Chondrocyte (in vitro differentiated cells): ENCODE measurements at places on chromosomes 16 and 17. TPM values are rescaled to one million over a fixed set of nuclear protein-coding genes. Genes with fewer than 3 reads are reported as not detected.

DNA sequence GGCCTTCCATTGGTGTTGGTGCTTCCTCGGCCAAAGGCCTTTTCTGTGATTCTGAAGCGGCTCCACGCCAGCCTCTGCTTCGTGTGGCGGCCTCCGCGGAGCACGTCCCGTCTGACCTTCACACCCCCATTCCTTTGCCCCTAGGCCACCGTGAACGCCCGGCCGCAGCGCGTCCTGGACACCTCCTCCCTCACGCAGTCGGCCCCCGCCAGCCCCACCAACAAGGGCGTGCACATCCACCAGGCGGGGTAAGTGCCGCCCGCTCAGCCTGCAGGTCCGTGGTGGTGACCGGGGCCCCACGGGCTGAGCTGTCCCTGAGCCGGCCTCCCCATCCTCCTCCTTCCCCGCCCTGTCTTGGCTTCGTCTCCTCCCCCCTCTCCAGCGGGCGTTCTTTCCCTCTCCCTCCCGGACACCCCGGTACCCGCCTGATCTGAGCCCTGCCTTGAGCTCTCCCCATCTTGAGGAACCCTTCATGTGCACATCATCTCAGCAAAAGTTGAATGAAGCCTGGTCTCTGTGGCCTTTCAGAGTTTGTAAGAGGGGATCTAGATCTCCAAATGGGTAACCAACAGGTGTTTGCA is 69.0 kb upstream of the CHMP6 start:
- H3K27ac ChIP-seq, result peak overlapping the region; percentile 65
- no peak overlapping the region for H3K4me3 ChIP-seq
- peaks cover 6% of the 10 kb centered on the region for H3K36me3 ChIP-seq
- H3K4me1 ChIP-seq, result peaks cover 54% of the 10 kb centered on the region
- H3K27me3 ChIP-seq, result no peaks in the 10 kb centered on the region
- peak; percentile 93 for DNase-seq

DNA sequence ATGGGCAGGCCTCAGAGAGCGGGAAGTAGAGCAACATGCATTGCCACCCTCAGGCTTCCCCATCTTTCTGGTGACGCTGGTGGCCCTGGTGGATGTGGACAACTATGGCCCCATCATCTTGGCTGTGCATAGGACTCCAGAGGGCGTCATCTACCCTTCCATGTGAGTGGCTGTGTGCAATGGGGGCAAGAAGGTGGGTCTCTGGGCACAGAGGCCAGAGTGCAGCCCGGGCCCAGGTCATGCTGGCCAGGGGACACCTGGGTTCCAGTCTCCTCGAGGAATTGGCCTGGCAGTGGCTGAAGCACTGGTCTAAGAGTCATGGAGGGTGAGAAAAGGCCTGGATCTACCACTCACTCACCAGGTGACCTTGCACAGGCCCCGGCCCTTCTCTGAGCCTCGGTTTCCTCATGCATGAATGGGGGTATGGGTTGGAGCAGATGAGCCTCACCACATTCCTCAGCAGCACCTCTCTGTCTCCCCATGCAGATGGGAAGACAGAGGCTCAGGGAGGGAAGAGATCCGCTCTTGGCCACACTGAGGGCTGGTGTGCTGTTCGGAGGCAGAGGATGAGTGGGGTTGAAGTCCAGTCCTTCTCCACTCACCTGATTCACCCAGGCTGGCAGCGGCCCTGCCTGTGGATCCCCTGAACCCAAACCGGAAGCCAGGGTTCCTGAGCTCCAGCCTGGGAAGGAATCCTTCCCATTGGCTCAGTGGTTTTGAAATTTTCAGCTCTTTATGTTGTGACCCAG is 7.2 kb upstream of the ADGRG3 start:
- H3K4me1 ChIP-seq, result no peaks in the 10 kb centered on the region
- H3K36me3 ChIP-seq, result peaks cover 15% of the 10 kb centered on the region
- no peaks in the 10 kb centered on the region for H3K27me3 ChIP-seq
- H3K27ac ChIP-seq, result no peak overlapping the region

- H3K27me3 ChIP-seq, result peaks cover 9% of the 10 kb centered on the region
- no peak overlapping the region for H3K27ac ChIP-seq
- no peak for DNase-seq
- H3K36me3 ChIP-seq, result no peaks in the 10 kb centered on the region
- H3K4me3 ChIP-seq, result no peak overlapping the region
- H3K4me1 ChIP-seq, result no peaks in the 10 kb centered on the region
Measured at GRCh38 chr16:10847176-10847575, 28.6 kb upstream of the TVP23A start.

- no peak overlapping the region for H3K4me3 ChIP-seq
- DNase-seq, result no peak
- no peak overlapping the region for H3K27ac ChIP-seq
- peaks cover 8% of the 10 kb centered on the region for H3K36me3 ChIP-seq
Measured at GRCh38 chr17:42873315-42873714, 22.3 kb downstream of the AOC3 start.

DNA sequence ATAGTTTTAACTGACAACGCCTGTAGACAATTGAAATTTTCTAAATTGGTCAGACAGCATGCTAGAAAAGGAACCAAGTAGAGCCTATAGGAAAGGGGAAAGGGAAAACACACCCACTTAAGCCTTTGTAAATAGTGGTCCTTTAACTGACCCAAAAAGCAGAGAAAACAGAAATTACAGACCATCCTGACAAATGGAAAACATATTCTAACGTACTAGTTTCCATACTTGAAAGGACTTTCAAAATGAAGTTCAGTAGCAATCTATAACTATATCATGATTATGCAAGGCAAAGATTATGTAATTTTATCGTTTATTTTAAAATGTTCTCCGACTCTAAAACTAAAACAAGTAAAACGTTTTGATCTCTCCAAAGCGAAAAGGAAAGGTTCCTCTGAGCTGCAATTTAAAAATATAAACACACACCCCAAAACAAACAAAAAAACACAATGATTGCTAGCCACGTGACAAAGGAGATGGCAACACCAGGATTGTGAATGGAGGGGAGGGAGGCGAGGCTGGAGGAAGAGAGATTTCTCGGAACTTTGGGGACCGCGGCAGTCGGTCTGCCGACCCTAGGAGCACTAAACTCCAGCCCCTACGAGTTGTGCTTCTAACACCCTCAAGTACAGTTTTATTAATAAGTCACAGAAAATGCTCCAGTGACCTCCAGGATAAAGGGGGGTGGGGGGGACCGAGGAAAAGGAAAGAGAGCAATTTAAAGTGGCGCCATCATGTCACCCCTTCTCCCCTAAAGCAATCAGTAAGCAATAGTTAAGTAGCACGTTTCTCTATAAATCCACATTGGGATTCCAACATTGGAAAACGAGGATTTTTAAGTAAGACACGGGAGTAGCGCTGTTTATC is 1.7 kb downstream of the KANSL1 start:
- DNase-seq, result no peak
- H3K36me3 ChIP-seq, result no peaks in the 10 kb centered on the region
- H3K4me1 ChIP-seq, result peaks cover 61% of the 10 kb centered on the region

Gene KRT9
- total RNA-seq, result not detected in 3 replicates

GRCh38 chr17:143785-144281 is 6.5 kb downstream of the SCGB1C2 start:
- H3K4me3 ChIP-seq, result no peak overlapping the region
- H3K4me1 ChIP-seq, result peaks cover 2% of the 10 kb centered on the region
- peak; percentile 80 for DNase-seq
- H3K36me3 ChIP-seq, result no peaks in the 10 kb centered on the region

DNA sequence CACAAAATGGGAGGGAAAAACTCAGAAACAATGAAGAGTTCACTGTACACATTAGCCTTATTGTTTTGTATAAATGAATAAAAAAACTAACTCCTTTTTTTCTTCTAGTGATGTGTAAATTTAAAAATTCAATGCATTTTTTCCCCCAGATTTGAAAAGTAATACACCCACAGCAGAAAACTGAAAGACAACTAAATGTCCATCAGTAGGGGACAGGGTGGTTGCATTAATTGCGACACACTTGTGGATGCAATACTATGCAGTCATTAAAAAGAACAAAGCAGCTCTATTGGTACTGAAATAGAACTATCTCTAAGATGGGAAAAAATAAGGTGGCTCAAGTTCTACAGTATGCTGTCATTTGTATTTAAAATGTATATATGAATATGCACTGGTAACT is 13.7 kb upstream of the WIPI1 start:
- peaks cover 44% of the 10 kb centered on the region for H3K4me1 ChIP-seq
- no peaks in the 10 kb centered on the region for H3K36me3 ChIP-seq
- DNase-seq, result no peak
- no peaks in the 10 kb centered on the region for H3K27me3 ChIP-seq
- H3K4me3 ChIP-seq, result no peak overlapping the region

DNA sequence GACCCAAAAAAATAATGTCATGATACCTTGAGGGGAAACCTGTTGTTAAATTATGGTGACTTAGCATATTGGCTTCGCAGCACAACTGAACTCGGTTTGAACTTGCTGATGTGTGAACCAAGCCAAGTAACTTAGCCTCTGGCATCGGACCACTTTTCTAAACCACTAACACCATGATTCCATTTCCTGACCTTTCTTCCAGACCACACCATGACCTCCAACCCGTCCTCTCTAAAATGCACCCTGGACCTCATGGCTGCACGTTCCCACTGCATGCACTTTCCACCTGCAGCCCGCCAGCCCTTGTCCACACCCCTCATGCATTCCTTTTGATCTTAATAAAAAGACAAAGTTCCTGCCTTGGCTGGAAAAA is 29.3 kb downstream of the DYNLRB2 start:
- no peak overlapping the region for H3K27ac ChIP-seq
- no peaks in the 10 kb centered on the region for H3K4me1 ChIP-seq
- H3K27me3 ChIP-seq, result no peaks in the 10 kb centered on the region
- no peak for DNase-seq
- peaks cover 1% of the 10 kb centered on the region for H3K36me3 ChIP-seq

DNA sequence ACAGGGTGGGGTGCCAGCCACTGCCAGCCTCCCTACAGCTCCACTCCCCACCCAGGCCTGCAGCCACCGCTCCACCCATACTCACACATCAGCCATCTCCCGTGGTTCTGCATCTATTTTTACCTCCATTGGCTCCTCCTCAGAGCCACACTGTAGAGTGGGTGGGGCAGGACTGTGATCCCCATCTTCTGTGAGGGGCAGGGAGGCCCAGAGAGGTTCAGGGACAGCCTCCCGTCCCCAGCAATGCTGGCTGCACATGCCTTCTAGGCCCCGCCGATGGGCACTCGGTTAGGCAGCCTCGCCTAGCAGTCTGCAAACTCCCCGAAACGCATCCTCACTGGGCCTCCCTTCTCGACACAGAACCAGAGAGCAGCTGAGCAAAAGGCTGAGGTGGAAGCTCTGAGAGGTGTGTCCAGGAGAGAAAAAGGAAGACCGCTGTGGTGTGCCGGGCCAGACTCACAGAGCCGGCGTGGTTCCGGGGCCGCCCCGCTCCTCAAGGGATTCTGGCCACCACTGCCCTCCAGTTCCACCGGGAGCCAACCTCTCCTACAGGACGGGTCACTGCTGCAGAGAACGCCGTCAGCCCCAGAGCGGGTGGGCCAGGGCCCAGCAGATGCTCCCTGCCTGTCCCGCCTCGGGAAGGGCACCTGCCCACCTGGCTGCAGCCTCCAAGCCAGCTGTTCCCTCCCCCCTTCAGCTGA is 71.9 kb downstream of the ABR start:
- no peaks in the 10 kb centered on the region for H3K27me3 ChIP-seq
- H3K36me3 ChIP-seq, result no peaks in the 10 kb centered on the region
- H3K4me1 ChIP-seq, result peaks cover 59% of the 10 kb centered on the region

- H3K4me1 ChIP-seq, result peaks cover 63% of the 10 kb centered on the region
- H3K4me3 ChIP-seq, result peak overlapping the region; percentile 69
- no peaks in the 10 kb centered on the region for H3K27me3 ChIP-seq
Measured at GRCh38 chr16:76535-77272, 1.3 kb upstream of the MPG start.

Gene PDIA2
- 0.89 to 1.6 TPM (median 1.5 TPM) in 3 replicates for total RNA-seq

Gene SRL
- not detected in 3 replicates for total RNA-seq

GRCh38 chr16:66028510-66029216 is 337.8 kb upstream of the CDH5 start:
- H3K4me3 ChIP-seq, result no peak overlapping the region
- no peaks in the 10 kb centered on the region for H3K27me3 ChIP-seq
- peaks cover 25% of the 10 kb centered on the region for H3K4me1 ChIP-seq
- peaks cover 5% of the 10 kb centered on the region for H3K36me3 ChIP-seq
- no peak for DNase-seq

DNA sequence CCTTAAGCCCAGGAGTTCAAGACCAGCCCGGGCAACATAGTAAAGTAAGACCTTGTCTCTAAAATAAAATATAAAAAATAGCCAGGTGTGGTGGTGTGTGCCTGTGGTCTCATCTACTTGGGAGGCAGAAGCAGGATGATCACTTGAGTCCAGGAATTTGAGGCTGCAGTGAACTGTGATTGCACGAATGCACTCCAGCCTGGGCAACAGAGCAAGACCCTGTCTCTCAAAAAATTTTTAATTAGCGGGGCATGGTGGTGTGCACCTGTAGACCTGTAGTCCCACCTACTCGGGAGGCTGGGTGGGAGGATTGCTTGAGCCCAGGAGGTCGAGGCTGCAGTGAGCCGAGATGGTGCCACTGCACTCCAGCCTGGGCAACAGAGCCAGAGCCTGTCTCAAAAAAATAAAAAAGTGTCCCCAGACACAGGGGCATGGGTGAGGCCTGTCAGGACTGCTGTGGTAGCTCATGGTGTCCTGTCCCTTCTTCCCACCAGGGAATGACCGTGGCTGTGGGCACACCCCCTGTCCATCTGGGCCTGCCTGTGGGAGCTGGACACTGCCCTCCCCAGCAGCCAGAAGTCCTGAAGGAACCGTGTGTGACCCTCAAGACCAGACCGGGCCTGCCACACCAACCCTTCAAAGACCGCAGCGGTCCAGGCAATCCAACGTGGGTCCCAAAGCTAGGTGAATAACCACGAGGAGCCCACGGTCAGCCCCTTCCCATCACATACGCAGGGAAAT is 30.8 kb upstream of the GAA start:
- peaks cover 23% of the 10 kb centered on the region for H3K4me1 ChIP-seq
- DNase-seq, result no peak
- no peak overlapping the region for H3K27ac ChIP-seq
- no peak overlapping the region for H3K4me3 ChIP-seq

DNA sequence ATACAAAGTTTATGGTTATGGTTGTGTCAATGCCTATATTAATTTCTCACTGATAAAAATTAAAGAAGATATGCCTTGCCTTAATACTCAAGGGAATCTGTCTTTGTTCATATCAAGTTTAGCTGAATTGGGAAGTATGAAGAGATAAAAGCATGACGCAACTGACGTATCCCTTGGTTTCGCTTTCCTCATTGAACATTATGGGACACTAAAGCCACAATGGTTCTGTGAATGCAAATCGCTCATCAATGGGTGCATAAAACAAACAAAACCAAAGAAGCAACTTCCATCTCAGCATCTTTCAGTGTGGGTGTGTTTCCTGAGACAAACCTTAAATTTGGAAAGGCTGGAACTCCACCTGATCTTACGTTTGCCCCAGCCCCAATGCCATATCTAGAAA is 108.2 kb downstream of the NPIPB5 start:
- peaks cover 13% of the 10 kb centered on the region for H3K27me3 ChIP-seq
- no peaks in the 10 kb centered on the region for H3K4me1 ChIP-seq
- H3K27ac ChIP-seq, result no peak overlapping the region
- H3K4me3 ChIP-seq, result no peak overlapping the region

Gene CDRT15
- total RNA-seq, result not detected in 3 replicates

GRCh38 chr17:9911089-9911488 is 6.0 kb upstream of the RCVRN start:
- no peak overlapping the region for H3K4me3 ChIP-seq
- no peaks in the 10 kb centered on the region for H3K27me3 ChIP-seq
- peaks cover 10% of the 10 kb centered on the region for H3K4me1 ChIP-seq
- peaks cover 1% of the 10 kb centered on the region for H3K36me3 ChIP-seq
- no peak for DNase-seq

Gene AGRP
- total RNA-seq, result not detected in 3 replicates
